ENCODE measurements at places on chromosomes 3 and 15.

DNA sequence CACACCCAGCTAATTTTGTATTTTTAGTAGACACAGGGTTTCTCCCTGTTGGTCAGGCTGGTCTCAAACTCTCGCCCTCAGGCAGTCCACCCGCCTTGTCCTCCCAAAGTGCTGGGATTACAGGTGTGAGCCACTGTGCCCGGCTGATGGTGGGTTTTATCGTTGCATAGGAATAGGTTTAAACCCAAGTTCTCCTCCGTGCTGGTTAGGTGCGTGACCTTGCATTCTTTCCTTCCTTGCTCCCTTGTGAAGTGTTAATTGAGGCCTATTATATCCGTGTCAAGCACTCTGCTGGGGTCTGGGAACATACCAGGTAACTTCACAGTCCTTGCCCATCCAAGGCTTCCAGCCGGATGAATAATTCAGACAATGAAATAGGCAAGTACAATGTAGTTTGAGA, 19.3 kb upstream of the ETV5 start:
- no peak for DNase-seq

DNA sequence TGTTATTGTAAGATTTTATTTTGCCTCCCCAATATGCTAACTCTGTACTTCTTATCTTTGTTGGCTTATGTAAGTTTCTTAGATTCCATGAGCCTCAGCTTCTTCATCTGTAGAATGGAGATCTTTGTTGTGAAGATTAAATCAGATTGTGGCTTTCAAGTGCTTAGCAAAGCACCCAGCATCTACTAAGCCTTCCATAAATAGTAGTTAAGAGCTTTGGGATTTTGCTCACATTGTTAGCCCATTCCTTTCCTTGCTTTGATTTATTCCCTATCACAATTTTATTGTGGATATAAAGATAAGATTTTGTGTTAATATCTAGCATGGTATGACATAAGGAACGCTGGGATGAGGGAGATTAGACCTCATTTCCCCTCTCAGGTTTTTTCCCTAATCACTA, 501.4 kb downstream of the PYDC2 start:
- no peak for DNase-seq

DNA sequence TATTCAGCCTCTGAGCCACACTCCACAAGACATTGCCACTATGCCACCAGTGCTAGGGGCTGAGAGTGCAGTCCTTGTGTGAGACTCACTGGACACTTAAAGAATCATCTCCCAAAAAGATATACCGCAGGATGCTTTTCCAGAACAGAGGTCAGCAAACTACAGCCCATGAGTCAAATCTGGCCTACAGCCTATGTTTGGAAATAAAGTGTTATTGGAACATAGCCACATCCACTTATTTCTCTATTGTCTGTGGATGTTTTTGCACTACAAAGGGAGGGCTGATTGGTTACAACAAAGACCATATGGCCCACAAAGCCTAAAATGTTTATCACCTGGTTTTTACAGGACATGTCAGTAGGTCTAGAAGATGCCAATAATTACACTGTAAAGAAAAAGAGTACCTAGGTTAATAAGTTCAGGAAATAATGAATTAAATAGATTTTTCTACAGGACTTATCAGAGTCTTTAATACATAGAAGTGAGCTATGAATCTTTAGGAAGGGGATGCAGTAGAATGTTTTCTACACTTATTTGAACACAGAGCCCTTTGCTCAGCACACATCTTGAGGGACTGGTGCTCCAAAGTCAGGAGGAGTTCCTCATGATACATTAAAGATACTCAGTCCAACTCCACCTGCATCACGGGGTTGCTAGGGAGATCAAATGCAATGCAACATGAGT, 26.3 kb downstream of the SRGAP3 start:
- peak; percentile 10 for DNase-seq

DNA sequence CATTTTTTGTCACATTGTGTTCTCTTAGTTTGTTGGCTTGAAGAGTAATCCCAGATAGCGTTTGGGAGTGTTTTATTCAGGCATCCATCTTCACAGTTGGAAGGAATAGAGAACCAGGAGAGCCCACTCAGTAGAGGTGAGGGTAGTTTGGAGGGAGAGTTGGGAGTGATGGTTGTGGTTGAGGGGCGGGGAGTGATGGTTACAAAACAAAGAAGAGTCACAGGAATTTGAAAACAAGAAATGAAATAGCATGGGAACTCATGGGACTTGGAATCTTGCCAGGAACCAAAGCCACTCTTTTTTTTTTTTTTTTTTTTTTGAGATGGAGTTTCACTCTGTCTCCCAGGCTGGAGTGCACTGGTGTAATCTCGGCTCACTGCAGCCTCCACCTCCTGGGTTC, 36.3 kb downstream of the DUT start:
- DNase-seq = peak; percentile 76

DNA sequence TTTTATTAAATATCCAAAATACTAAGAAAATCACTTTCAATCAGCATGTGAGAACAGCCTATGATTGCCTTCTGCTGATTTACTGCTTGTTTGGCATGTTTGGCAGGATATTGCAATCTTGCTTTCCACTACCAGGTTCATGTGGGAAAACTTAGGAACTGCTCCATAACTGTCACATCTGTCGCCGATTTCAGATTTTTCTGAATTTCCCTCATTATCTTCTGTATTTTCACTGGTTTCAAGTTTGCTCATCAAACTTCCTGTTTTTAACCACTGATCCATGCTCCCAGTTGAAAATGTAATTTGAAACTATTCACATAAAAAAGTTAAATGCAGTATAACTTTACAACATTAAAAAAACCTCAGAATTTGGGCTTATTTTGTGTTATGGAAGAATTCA, 93.0 kb downstream of the NFKBIZ start:
- DNase-seq = no peak

DNA sequence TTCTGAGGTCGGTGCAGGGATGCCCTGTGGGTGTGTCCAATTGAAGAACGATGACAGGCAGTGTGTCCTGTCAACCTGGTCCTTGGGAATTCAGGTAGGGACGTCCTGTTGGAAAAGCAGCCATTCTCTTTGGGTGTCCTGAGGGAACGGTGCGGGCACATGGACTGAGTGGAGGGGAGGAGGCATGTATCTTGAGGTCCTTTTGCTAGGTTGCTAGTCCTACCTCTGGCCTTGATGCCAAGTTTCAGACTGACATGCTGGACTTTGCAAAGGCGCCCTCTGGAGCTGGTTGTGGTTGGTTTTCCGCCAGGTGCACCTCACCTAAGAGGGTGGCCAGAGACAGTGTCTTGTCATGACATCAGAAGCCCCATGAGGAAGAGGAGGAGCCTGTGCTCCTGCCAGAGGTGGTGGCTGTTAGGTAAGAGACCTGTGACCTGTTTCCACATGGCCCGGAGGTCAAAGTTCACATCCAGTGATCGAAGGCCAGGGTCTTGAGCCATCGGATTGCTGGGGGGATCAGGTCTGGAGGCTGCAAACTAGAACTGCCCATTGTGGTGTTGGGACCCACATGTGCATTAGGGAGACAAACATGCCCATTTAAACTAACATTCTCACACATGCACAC, 106.3 kb downstream of the SNRPN start:
- no peak for DNase-seq

GRCh38 chr3:15997274-15997943, 177.1 kb upstream of the GALNT15 start:
- no peak for DNase-seq

DNA sequence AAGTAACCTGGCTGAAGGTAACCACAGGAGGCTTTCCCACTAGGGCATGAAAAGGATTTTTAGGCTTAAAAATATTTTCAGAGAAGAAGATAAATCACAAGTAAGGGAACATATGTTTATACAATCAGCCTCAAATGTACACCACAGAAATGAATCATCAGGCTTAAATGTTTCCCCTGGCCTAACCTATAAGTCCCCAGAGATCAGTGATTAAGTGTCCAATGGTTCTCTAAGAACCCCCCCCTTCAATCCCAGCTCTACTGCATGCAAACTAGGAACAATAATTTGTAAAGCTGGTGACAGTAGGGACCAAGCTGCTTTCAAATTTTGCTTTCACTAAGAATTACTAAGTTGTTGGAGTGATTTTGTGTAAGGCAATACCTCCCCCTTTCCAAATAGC, 431.6 kb upstream of the LMCD1 start:
- DNase-seq = peak; percentile 63

- DNase-seq = no peak
Observed at GRCh38 chr3:51734572-51734907, 27.7 kb downstream of the GRM2 start.

DNA sequence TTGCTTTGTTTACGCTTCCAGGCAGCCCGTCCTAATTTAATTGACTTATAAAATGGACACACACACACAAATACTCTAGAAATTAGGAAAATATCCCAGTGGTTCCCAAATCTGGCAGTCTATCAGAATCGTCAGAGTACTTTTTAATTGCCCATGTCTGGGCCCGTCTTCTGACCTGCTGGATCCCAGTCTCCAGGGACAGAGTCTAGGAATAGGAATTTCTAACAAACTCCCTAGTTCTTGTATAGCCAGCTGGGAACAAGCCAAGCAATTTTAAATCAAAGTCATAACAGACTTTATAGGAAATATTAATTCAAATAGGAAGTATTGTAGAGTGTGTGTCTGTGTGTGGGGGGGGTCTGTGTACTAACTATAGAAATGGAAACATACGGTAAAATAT, 33.4 kb downstream of the LDHAL6B start:
- no peak for DNase-seq

DNA sequence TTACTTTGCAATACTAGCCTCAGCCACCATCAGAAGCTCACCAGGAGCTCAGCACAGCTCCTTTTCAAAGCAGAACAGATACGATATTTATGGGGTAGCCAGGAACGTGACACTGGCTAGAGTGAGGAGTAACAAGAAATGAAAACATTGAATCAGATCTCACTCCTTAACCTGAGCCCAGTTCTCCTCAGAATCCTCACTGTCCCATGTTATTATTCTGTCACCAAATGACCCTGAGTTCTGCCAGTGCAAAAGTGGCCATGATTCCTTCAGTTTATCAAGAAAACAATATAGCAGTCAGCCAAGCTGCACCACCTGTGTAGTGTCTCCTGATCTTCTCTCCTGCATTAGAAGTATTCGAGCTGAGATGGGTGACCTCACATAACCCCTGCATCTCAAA, 956.7 kb downstream of the TUSC7 start:
- no peak for DNase-seq

DNA sequence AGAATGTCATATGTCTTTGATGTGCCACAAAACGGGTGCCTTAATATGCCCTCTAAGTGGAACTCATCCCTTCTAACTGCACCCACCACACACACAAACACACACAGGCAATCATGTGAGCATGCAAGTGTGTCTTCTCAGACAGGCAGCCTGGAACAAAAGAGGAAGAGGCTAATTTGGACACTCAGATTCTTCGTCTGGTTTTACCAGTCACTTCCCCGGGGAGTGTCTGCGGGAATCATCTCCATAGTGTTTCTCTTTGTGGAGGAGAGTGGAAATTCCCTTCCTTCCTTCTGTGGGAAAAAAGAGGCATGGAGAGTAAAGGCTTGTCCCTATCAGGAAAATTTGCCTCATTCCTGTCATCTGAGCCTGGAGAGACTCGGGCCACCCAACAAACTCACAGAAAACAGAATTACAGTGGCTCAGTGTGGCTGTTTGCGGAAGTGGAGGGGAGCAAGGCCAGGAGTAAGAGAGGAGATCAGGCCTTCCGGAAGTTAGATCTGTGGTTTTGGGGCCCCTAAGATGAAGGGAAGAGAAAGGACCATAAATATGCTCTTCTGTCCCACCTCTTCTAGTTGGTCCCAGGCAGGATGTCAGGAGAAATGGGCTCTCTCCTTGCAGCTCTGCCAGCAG, 212.6 kb upstream of the SEMA6D start:
- no peak for DNase-seq

DNA sequence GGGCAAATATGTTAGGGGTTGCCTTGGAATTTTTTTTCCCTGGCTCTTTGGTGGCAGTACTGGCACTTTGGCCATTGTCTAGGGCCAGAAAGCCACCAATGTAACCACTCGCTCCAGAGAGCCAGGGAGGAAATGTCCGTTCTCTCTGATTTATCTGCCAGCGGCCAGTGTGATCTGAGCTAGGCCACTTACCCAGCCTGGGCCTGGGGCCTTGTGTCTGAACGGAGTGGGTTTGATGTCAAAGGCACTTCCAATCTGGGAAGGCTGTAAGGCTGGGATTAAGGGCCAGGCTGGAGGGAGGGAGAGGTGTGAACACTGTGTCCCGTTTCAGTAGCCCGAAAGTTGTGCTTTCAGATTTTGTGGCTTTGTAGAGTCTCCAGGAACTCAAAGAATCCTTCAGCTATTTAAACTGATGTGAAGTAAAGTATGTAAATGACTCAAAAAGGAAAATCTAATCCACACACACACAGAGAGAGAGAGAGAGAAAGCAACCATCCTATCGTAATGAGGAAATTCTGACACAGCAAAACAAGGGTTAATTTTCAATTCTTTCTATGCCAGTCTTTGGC, 271.0 kb downstream of the PDZRN3 start:
- no peak for DNase-seq

- no peak for DNase-seq
Observed at GRCh38 chr3:108110934-108111333, 20.1 kb upstream of the CD47 start.

DNA sequence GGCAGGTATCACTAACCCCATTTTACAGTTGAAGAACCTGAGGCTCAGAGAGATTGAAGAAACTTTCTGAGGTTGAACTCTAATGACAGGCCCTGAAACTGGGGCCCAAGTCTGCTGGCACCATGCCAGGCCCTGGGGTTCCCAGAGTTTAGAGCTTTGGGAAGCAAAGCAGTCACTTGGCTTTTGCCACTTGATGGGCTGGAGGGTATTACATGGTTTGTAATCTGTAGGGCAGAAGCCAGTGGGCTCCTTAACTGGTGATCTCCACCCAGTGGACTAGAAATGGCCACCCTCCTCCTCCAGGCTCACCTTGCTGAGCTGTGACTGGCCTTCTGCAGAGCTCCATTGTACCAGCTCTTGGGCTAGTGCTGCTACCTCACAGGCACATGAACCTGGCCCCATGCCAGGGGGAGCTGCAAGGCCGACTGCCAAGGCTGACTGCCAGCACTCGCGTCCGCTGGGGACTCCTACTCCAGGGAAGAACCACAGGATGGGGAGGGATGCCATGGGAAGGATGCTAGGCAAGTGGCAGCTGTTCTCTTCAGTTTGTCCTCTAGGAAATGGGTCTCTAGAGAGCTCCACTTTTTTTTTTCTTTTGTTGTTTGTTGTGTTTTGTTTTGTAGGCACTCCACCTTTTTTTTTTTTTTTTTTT, 104.8 kb downstream of the ETFA start:
- DNase-seq = peak; percentile 53

Data from cardiac fibroblast (primary cell).